Left ventricle myocardium inferior (tissue), 1 donor: ENCODE measurements at places on chromosomes 11 and 22.

GRCh38 chr11:14617241-14618027 lies 26.2 kb upstream of the PDE3B start:
- DNase-seq, result no peak

DNA sequence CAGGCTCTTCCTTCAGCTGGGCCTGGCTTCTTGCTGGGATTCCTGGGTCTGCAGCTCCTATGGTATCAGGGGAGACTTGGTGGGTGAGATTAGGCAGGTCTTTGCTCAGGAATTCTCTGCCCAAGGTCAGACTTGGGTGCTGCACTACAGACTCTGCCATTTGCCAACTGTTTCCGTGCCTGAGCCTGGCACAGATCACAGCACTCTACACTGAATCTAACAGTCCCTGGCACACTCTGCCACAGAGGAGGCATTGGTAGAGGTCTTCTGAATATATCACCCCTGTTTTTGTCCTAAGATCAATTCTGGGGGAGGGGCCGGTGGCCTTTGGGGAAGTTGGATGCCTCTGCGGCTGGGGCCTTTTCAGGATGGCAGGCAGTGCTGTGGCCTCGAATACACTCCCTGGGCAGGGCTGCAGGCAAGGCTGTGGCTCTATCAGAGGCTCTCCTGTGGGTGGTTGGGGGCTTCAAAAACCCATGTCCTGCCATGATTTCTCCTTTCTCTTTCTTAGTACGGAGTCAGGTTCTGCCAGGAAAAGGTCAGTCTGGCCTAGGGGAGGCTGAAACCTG lies 115.0 kb upstream of the NARS2 start:
- DNase-seq, result no peak

DNA sequence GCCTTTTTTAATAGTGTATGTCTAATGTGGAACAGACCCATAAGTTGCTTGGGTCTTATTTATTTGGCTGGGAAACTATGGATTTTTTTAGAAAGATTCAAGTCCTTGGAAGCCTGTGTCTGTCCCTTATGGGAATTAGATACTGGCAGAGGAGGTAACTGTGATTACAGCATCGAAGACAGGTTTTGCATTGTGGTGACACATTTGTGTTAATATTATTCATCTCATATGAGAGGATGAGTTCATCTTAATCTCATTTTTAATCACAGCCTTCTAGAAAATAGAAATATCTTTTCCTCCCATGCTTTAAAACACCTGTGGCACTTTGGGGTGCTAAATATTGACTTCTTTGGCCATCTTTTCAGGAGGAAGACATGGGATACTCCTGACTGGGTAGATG lies 9.2 kb downstream of the TAB1 start:
- no peak for DNase-seq

GRCh38 chr11:119065369-119065768 lies 2.2 kb upstream of the VPS11 start:
- DNase-seq, result no peak

- DNase-seq, result no peak
Measured at GRCh38 chr11:43922295-43922648, 20.2 kb upstream of the C11orf96 start.

GRCh38 chr11:110094298-110095285 lies 1.4 kb downstream of the ZC3H12C start:
- DNase-seq, result no peak

- DNase-seq, result no peak
Measured at GRCh38 chr11:44604171-44604581, 38.7 kb downstream of the CD82 start.

GRCh38 chr11:130487924-130488815 lies 39.7 kb downstream of the ADAMTS15 start:
- DNase-seq, result no peak

- no peak for DNase-seq
Measured at GRCh38 chr11:121391914-121392313, 60.2 kb upstream of the SORL1 start.

DNA sequence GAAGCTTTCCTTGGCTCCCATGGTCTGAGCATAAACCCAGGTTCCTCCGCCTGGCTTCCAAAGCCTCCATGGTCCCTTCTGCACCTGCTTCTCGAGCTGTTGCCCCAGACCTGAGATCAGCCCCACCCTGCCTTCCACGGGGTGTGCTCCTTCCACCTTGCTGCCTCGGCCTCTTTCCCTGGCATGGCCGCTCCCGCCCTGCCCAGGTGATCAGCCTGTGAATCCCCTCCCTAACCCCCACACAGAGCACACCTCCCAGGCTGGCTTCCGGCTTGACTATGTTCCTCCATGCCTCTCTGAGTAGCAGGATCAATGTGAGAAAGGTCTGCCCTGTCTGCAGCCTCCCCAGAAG lies 2.7 kb upstream of the PPP6R3 start:
- no peak for DNase-seq

DNA sequence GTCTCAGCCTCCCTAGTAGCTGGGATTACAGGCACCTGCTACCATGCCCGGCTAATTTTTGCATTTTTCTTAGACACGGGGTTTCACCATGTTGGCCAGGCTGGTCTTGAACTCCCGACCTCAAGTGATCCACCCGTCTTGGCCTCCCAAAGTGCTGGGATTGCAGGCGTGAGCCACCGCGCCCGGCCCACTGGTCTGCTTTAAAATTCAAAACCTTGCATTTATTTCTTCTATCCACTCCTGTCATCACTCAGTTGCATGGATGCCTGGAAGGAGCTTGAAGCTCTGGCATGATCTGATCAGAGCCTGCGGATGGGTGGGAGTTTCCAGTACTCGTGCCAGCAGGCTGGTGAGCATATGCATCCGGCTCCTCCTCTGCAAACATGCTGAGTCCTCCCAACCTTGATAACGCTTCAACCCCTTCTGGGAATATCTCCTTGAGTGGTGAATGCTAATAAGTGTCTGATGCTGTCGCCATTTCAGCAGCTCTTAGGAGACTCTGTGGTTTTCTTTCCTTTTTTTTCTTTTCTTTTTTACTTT lies 39.6 kb downstream of the UBASH3B start:
- no peak for DNase-seq

DNA sequence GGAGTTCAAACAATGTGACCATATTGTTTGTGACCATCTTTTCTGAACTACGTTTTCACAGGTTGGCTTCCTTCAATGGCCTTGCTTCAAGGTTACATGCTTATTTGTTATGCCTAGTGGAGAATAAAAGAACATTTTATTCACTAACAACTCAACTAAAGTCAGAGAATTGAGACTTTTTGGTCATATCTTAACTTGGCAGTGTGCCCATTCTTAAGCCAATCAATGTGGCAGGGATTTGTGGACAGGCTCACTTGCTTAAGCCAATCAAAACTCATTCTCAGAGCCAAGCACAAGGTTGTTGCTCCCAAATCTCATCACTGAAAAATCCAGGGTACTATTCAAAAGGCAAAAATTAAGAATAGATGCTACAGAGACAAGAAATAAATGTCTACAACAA lies 455.8 kb upstream of the FAT3 start:
- no peak for DNase-seq

DNA sequence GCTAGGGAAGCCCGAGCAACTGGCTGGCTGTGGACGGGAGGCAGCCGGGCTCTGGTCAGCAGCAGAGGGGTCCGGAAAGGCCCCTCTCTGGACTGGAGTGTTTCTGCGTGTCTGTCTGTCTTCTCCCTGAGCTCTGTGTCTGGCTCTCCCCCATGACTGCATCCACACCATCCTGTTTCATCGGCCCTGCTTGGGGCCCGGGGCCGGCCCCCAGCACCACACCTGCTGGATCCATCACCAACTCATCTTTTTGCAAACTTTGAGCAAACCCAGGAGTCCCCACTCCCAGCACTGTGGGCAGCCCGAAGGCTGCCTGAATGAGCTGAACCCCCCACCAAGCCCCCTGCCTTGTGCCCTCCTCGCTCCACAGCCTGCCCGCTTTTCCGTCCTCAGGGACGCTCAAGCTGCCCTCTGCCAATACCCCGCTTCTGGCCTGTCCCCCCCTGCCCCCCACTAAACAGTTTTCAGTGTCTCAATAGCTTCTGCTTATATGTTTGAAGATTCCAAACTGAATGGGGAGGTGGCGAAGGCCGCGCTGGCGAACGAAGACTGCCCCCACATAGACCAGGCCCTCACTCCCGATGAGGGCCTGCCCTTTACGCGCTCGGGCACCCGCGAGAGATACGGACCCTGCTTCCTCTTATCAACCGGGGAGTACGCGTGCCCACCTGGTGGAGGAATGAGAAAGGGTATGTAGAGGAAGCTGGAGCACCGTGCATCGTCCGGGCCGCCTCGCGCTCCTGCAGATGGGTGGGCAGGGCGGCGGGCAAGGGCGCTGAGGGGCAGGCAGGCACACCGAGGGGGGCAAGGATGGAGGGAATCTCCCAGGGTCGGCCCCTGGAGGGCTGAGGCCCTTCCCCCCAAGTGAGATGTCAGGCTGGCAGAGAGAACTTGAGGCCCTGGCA lies 44.6 kb downstream of the KCNC1 start:
- no peak for DNase-seq

GRCh38 chr11:125470355-125470754 lies 25.7 kb downstream of the FEZ1 start:
- no peak for DNase-seq

DNA sequence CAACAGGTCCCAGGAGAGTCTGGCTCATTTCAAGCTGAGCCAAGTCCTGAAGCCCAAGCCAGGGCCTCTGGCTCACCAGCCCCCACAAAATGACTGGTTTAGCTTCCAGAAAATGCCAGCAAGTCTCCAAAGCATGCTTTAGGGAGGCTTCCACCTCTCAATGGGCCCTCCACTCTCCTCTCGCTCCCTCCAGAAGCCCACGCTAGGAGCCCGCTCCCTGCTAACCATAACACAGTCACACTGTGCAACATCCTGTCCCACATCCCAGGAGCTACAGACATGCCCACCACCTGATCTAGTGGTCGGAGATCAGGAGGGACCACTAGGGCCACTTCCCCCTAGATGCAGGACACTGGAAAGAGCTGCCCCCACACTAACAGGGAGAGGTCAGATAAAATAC lies 6.9 kb downstream of the SULT4A1 start:
- DNase-seq, result no peak

DNA sequence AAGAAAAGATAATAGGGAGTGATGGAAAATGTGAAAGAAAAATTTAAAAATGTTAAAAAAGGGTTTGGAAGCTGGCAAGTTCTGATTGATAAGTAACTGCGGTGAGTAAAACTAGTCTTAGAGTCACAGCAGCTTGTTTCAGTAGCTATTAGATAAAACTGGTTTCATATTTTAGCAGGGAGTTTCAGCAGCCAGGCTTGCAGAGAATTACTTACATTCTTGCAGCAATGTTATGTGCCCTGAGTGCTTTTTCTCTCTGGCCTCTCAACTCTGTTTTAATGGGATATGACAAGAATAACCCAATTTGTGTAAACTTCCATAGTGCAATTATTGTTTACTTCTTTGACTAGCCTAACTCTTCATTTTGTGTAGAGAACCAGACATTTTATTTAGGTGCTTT lies 33.6 kb downstream of the PPME1 start:
- no peak for DNase-seq

GRCh38 chr11:134027671-134028070 lies 41.2 kb upstream of the JAM3 start:
- DNase-seq, result no peak

DNA sequence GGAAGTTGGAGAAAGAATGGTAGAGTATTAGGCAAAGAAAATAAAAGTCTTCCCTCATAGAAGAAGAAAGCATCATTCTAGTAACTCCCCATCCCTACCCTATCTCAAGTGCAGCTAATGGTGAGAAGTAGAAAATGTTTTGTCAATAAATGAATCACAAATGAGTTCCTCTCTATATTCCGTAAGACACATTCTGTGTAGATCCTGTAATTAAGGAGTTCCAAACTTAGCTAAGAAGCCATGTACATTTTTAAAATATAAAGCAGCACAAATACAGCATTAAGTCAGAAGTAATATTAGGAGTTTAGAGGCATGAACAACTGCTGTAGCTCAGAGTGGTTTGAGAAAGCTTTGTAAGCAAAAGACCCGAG lies 80.1 kb downstream of the GAB2 start:
- no peak for DNase-seq

DNA sequence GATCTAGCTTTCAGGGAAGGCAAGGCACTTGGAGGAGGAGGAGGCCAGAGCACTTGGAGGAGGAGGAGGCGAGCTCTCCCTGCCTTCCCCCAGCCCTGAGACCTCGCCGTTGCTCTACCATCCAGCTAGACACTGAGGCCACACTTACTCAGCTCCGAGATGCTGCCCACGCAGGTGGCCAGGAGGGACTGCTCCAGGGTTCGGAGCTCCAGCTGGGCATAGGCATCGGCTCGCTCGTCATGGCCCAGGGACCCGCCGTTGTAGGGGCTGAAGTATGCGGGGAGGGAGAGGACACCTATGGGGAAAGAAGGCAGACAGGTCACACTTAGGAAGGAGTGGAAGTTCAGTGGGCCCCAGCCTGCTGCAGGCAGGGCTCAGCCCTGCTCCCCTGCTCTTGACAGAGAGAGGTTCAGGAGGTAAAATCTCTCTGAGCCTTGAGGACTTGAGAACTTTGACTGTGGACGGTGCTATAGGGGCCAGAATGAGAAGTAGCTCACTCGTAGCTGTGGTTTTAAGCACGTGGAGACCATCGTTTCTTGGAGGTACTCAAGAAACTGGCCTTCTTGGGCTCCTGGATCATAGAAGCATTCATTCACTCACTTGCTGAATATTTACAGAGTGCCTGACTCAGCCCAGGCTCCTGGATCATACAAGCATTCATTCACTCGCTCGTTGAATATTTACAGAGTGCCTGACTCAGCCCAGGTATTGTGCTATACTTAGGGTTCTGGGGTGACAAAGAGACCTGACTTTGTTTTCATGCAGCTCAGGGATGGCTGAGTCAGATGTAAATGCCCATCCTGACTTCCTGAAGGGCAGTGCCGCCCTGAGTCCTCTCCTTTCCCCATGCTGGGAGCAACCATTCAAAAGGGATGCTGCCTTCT lies 99.2 kb downstream of the NAT10 start:
- DNase-seq, result no peak

GRCh38 chr22:41929418-41929810 lies 2.8 kb upstream of the TNFRSF13C start:
- no peak for DNase-seq

DNA sequence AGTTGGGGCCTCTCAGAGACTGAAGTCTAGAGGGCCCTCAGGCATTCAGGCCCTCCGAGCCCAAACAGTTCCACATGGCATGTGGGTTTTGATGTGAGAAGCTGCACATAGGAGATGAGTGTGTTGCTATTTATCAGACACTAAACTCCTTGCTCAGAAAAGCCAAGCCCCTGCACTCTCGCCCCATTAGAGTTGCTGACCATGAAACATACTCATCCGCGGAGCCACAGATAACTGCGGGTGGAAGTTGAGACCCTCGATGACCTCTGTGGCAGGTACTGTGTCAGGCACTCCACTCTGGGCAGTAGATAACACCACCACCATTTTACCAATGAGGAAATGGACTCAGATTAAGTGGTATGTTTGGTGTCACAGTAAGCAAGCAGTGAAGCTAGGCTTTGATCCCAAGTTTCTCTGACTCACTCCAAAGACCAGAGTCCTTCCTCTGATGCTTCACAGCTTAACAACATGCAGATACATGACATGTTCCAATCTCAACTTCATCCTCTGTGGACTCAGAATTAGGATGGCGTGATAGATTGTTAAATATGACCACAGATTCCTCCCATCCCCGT lies 202.1 kb downstream of the ADAMTS15 start:
- DNase-seq, result no peak

- no peak for DNase-seq
Measured at GRCh38 chr22:36544107-36544620, 15.2 kb upstream of the EIF3D start.

- peak; percentile 84 for DNase-seq
Measured at GRCh38 chr22:27420817-27421361, 380.7 kb downstream of the MN1 start.

GRCh38 chr11:66219846-66220565 lies 48.4 kb upstream of the RAB1B start:
- no peak for DNase-seq
